Stimulated activated CD4-positive, alpha-beta T cell treated with anti-CD3 and anti-CD28 coated beads, Interleukin-15, amount 100 ng/mL, for 1 hour (primary cell): ENCODE measurements at places on chromosomes 6 and 20.

DNA sequence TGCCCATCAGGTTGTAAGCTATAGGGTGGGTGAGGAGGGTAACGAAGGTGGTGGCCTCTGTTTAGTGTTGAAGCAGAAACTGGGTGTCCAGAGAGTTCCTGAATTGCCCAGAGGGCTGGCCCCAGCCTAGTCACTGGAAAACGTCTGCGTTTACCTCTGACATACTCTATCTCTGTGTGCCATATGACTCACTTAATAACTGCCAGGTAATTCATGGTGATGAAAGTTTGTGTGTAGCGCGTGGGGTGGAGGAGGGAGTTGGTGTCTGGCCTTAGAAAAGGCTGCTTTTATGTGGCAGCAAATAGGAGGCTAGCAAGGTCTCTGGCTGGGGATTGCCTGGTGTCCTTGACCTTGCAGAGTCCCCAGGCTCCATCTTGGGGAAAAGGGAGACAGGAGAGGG, 47.3 kb downstream of the SLC35D3 start:
- no peak for DNase-seq

GRCh38 chr6:132456700-132457143, 55.4 kb upstream of the MOXD1 start:
- DNase-seq = no peak

DNA sequence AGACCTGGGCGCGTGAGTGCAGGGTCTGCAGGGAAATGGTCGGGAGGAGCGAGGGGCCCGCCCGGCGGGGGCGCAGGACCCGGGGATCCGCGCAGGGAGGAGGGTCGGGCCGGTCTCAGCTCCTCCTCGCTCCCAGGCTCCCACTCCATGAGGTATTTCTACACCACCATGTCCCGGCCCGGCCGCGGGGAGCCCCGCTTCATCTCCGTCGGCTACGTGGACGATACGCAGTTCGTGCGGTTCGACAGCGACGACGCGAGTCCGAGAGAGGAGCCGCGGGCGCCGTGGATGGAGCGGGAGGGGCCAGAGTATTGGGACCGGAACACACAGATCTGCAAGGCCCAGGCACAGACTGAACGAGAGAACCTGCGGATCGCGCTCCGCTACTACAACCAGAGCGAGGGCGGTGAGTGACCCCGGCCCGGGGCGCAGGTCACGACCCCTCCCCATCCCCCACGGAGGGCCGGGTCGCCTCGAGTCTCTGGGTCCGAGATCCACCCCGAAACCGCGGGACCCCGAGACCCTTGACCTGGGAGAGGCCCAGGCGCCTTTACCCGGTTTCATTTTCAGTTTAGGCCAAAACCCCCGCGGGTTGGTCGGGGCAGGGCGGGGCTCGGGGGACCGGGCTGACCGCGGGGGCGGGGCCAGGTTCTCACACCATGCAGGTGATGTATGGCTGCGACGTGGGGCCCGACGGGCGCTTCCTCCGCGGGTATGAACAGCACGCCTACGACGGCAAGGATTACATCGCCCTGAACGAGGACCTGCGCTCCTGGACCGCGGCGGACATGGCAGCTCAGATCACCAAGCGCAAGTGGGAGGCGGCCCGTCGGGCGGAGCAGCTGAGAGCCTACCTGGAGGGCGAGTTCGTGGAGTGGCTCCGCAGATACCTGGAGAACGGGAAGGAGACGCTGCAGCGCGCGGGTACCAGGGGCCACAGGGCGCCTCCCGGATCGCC, 54.2 kb upstream of the HLA-A start:
- DNase-seq = peak; percentile 64

GRCh38 chr6:74860456-74860855, 345.4 kb downstream of the COL12A1 start:
- DNase-seq = no peak

GRCh38 chr6:88919032-88919431, 44.4 kb downstream of the RNGTT start:
- DNase-seq = no peak

DNA sequence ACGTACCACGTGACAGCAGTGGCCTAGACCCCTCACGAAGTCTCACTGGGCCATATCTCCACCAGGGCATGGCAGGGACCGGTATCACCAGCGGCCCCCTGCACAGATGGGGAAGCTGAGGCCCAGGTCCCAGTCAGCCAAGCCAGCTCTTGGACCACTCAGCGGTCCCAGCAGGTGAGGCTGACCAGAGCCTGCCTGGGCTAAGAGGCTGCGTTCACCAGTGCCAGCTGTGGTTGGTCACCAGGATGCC, 2.6 kb upstream of the MRGBP start:
- DNase-seq = no peak

DNA sequence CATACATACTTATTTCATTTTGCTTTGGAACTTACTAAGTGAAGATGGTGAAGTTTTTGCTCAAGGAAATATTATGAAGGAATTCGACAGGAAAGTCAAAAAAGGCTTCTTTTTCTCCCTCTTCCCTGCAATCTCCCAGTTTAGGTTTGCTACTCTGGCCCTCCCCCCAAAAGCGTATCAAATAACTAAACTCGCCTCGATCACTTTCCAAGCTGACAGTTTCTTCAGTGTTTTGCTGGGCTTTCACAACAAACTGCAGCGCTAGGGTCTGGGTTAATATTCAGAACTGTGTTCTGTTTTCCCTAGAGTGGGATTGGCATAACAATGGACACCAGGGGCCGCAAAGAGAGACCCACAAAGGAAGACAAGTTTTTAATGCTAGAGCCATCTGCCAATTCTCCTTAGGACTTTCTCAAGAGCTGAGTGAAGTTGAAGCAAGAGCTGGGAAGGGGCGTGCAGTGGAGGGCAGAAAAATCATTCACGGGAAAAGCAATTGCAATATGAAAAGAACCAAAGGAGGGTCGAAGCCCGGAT, 57.8 kb downstream of the ATP9A start:
- no peak for DNase-seq

DNA sequence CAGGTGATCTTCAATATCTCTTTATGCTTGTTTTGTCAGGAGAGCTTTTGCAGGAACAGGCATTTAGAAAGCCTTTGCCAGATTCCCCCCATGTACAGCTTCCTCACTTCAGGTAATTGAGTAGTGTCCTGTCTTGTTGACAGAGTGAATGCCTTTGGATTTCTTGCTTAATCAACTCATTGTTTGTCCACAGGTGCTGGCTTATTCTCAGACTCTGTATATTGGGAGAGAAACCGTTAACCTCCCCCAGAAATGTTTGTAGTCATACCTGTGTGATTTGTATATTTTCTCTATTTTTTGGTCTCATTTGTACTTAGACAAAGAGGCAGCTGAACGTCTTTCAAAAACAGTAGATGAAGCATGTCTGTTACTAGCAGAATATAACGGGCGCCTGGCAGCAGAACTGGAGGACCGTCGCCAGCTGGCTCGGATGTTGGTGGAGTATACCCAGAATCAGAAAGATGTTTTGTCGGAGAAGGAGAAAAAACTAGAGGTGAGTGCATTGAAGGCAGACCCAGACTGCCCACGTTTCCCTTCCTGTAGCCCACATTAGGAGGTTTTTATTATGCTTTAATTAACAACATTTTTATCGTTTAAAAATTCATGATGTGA, 32.3 kb downstream of the RPRD1B start:
- no peak for DNase-seq

DNA sequence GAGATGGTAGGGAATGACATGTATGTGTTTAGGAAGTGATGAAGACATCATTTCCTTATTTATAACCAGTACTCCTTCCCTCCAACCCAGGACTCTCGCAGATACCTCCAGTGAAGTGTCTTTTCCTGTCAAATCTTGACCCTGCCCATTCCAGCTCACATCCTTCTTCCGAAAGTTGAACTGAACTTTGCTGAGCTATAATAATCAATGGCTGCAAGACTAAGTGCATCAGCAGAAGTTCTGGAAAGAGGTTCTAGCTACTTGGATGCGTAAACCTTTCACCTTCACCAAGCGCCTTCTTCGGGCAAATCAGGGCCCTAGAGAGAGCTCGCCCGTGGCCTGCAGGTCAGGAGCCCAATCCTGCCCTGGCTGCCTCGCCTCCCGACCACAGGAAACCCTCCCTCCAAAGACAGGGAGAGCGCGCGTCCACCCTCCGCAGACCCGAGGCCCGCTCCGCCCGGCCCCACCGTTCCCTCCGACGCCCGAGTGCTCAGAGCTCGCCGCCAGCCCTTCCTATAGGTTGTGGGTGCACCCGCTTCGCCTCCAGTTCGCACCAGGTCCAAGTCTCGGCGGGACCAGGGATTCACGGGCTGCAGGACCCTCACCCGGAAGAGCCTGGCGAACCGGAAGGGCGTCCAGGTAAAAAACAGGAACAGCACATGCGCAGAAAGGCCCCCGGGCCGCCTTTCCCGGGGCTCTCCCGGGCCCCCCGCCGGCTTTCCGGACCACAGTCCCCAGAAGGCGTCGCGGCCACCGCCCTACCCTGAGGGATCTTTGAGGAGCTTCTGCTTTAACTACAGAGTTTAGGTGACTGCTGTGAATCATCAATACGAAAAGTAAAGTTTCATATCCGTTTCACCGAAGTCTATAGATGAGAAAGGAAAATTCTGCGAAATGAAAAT, at the start of gene ZNF334:
Gene ZNF334 (minus strand): TSS at position 617 of the 902 bp plus-strand sequence. CDS start 1,457 bp downstream, outside the sequence.
- peak; percentile 12 for DNase-seq

- no peak for DNase-seq
Measured at GRCh38 chr20:37504404-37505096, 16.5 kb upstream of the NNAT start.

- no peak for DNase-seq
Measured at GRCh38 chr20:6053776-6054688, at the start of gene LRRN4. LRRN4 (minus strand) TSS chr20:6054060; CDS start chr20:6052799, 1,261 bp downstream.
